Left ventricle myocardium superior (tissue), 1 donor: ENCODE measurements at places on chromosomes 7 and 10. TPM values are rescaled to one million over a fixed set of nuclear protein-coding genes. Genes with fewer than 3 reads are reported as not detected.
A peak's percentile ranks its signal among the peaks of the same experiment; 100 is the strongest.

GRCh38 chr7:80916770-80917741, 1.8 kb downstream of the SEMA3C start:
- DNase-seq: no peak

GRCh38 chr7:139744768-139745677, 32.8 kb downstream of the HIPK2 start:
- peak; percentile 67 for DNase-seq

DNA sequence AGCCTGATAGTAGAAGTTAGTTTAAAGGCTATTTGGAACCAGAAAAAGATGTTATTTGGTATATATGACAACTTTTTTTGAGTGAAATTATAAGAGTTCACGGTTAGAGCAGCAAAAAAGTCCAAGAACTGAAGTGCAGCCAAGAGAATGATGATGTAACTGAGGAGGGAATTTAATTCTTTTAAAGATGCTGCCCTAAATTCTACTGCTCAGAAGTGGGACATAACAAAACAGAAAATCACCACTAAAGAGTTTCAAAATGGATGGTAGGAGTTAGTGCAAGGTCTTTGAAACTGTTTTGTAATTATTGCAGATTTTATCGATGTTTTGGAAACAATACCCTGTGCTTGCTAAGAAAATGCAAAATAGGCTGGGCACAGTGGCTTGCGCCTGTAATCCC, 6.5 kb downstream of the SAMD8 start:
- no peak for DNase-seq

- DNase-seq: peak; percentile 42
These were observed 70.1 kb downstream of the CDK14 start for GRCh38 chr7:90666186-90666585.

DNA sequence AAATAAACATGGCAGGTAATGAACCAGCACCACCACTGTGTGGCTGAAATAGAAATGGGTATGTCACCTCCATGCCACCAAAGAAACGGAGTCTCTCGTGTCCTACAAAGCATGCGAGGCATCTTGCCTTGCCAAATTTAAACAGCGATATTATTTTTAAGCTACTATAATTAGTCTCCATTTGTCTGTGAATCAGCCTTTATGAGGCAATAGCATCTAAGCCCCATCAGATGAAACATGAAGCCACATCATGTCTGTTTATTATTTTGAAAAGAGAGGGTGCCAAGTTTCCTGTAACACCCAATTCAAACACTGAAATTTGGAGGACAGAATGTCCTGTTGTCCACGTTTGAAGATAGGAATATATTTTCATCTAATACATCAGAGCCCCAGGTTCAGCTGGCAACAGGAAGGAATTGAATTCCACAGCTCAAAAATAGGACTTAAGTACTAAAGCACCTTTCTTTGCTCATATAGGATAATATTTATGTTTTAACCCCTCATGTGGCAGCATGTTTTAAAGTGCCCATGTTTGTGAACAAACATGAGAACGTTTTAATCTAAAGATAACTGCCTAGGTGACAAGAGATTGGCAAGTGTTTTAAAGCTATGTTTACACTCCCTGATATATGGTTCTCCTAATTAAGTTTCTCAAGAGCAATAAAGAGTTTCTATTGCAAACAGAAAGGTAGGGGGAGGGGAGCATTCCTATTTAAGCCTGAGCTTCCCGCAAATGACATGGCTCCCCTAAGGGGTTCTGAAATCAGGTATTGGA, 86.8 kb downstream of the SORBS1 start:
- no peak for DNase-seq

GRCh38 chr10:95635319-95635733, 21.2 kb downstream of the ALDH18A1 start:
- no peak for DNase-seq

DNA sequence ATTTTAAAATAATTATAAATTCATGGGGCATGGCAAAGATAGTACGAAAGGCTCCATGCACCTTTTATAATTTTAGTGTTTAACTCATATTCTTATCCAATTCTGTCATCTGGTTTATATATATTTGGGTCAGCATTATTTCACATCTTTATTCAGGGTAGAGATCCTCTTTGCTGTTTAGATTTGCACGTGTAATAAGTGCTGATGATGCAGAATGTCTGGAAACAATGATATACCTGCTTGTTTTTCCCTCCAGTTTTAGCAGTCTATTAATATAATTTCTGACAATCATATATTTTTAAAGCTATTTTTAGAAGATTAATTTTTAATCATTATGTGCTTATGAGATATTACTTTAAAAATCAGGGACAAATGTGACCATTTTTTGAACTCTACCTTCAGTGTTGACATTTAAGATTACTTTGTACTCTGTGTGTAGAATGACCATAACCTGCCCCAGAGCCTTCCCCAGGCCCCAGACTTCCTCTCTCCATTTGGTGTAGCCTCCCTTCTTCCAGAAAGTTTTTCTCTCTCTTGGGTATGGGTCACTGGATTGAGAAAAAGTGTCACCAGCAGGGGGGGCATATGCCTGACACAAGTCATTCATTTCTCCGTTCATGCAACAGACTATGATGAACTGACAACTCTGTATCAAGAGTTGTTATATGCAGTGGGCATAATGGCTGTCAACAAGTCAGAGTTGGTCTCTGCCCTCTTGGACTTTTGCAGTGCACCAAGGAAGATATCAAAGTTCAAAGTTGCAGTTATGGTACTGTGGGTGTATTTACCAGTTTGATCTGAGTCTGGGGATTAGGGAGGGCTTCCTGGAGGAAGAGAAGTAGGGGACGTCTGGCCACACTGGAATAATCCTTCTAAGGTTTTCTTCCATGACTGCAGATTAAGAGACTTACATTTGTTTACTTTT, 192.6 kb upstream of the CCDC6 start:
- DNase-seq: no peak

DNA sequence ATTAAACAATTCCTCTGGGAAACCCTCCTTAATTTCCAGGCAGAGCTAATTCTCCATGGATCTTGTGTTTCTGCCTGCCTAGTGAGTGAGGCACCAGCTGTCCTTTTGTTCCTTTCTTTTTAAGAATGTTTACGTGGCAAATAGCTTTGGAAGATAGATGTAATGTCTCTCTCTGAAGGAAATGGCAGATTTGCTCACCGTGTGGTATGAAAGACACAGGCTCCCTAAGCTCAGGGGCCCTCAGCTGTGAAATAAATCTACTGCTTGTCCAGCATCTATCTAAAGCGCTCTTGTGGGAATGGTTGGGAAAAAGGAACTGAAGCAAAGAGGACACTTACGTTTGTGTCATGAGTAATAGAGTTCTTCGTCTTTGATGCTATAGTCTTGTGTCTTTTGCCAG, 64.6 kb downstream of the FAS start:
- DNase-seq: no peak

- no peak for DNase-seq
These were observed 98.9 kb upstream of the ARHGAP21 start for GRCh38 chr10:24822590-24822989.

The CHRM2 gene
- 89.0 TPM for total RNA-seq

The CYP2E1 gene
- total RNA-seq: 0.69 TPM

DNA sequence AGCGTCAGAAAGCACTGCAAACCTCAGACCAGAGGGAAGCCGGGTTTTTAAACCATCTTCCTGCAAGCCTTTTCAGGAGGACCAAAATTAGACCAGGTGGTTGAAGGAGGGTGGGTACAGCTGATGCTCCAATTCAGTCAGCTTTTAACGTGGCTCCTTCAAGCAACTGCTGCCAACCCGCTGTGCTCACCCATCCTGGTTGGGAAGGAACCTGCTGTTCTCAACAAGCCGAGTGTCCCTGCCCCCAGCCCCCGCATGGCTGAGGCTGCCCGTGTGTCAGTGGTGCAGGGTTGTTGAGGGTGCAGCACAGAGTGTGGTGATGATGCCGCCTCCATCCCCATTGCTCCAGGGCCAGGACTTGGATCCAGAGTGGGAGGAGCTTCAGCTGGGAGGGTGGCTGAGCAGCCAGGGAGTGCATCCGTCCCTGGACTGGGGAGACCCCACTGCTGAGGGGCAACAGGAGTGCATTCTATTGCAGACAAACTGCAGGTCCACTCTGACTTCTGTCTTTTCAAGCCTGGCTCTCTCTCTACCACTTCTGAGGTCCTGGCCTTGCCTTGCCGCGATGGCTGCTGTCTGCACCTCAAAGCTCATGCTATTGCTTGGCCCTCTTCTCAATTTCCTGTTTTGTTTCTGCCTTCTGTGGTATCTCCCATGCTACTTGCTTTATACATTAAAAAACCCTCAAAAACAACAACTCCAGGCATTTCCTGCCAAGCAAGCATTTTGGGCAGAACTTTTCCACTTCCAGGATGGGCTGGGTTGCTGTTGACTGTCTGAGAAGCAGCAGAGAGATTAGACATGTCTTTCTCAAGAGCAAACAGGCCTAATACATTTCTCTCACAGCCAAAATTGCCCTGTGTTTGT, 134.7 kb downstream of the DNAJB6 start:
- no peak for DNase-seq

- DNase-seq: no peak
These were observed 98.3 kb downstream of the MKLN1 start for GRCh38 chr7:131425992-131426391.

GRCh38 chr10:10794791-10795191, 222.9 kb upstream of the CELF2 start:
- DNase-seq: no peak

The LRRC61 gene
- total RNA-seq: 3.7 TPM

DNA sequence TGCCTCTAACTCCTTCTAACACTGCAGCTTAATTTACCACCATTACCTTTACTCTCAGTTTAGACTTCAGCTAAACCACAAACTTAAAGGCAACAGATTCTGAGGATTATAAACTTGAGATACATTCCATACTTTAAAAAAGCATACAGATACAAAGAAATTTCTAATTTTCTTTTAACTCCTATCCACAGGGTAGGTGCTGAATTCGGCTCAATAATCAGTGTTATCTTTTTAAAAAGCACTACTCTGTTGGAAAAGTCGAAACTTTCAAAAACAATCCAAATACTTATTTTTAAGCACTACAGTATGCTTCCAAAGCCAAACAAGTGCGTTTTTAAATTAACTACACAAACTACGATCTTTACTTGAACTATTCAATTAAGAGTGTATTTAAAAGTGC, 1.0 kb downstream of the SMNDC1 start:
- DNase-seq: no peak

- DNase-seq: no peak
These were observed 150.3 kb upstream of the NRP1 start for GRCh38 chr10:33484787-33485186.

The H2BK1 gene
- not detected for total RNA-seq

DNA sequence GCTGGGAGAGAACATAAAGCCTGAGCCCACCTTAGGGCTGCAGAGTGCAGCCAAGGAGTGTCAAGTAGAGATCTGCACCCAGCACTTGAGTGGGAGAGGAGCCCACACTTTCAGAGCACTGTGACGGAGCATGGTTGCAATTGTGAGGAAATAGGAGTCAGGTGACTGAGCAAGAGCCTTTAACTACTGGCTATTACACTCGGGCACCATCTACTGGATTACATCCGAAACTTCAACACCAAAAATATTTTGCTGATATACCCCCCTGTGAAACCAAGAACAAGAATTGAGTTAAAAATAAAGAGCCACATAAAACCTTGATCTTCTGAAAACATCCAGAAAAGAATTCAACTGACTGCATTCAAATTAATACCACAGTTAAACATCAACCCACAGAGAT, 657.9 kb downstream of the NXPH1 start:
- DNase-seq: no peak

GRCh38 chr7:77563275-77563674, 26.2 kb downstream of the PTPN12 start:
- no peak for DNase-seq

DNA sequence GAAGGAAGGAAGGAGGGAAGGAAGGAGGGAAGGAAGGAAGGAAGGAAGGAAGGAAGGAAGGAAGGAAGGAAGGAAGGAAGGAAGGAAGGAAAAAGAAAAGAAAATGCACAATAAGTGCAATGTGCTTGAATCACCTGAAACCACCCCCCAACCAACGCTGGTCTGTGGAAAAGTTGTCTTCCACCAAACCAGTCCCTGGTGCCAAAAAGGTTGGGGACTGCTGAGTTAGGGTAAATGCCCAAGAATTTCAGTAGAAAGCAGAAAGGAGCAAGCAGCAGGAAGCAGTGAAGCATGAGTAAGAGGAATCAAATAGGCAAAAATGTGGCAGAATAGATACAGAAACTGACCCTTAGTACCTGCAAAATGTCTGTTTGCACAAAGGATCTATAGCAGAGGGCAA, 137.2 kb downstream of the JCAD start:
- no peak for DNase-seq

DNA sequence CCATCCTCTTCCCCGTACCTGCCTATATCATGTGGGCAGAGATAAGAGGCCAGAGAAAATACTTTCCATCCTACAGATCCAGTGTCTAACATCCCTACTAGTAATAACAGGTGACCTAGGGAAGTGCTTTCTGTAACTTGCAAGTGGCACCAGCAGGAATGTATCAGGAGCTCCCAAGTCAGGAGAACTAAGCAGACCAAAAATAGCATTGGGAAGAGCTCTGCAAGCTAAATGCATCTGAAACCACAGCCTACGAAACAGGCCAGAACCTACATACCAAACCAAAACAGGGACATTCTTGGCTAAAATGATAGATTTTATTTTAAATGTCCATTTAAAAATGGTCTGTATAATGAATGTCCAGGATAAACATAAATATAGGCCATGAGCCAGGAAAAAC, 680.8 kb downstream of the PHTF2 start:
- DNase-seq: no peak

DNA sequence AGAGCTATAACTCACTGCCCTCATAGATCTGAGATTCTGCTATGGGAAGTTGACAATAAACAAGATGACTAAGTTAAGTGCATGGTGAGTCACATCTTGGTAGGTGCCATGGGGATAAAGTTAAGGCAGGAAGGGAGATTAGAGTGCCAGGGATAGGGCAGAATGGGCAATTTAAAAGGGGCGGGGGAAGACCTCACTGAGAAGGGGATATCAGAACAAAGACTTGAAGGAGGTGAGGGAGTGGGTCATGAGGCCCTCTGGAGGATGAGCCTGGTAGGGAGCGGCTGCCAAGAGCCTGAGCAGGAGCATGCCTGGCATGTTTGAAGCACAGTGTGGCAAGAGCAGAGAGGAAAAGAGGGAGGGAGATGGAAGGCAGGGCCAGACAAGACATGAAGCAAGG, 34.8 kb upstream of the INMT start:
- DNase-seq: no peak

The GDF2 gene
- total RNA-seq: not detected

DNA sequence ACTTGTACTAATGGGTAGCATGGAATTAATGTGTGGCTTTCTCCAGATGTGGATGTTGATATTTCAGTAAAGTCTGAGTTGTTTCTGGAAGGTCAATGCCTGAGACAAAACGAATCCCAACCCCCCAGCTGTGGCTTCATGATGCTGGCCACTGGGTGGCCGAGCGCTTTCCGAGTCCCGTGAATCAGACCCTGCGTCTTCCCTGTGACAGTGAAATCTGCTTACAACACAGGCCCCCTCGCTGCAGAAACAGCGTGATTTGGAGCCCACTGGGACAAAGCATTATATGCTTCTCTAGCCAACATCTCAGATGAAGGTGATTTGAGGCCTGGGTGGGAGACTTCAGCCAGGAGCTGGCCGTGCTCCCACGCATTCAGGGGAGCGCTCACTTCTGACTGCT, 124.7 kb downstream of the WDR37 start:
- no peak for DNase-seq
